Activated CD8-positive, alpha-beta memory T cell treated with anti-CD3 and anti-CD28 coated beads for 4 hours (primary cell): ENCODE measurements at places on chromosomes 11 and 22.

DNA sequence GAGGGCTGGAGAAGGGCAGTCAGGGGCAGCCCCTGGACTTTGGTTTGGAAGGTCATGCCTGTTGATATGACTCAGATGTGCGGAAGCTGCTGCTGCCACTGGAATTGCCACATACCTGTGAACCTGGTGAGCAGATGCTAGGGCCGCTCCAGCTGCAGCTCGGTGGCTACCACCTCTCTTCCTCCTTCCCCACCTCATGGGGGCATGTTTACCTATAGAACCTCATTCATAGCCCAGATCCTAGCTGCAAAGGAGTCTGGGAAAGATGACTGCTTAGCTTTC is 17.5 kb upstream of the TSPAN18 start:
- no peak for DNase-seq

- no peak for DNase-seq
Measured at GRCh38 chr22:49183826-49184216, 643.9 kb downstream of the BRD1 start.

DNA sequence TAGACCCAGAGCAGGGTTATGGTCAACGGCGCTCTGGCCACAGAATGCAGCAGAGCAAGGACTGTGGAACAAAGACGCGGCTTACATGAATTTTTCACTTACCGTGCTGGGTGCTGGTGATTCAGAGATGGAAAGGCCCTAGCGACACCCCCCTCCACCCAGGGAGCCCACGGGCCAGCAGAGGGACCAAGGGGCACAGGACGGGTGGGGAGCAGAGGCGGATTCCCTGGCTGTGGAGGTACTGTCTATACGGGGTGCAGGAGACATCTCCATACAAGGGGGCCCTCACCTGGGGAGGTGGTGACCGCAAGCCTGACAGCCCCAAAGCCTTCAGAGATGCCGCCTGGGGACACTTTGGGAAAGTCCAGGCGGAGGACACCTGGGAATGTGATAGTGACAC is 1.1 kb upstream of the SEPTIN5 start:
- no peak for DNase-seq

DNA sequence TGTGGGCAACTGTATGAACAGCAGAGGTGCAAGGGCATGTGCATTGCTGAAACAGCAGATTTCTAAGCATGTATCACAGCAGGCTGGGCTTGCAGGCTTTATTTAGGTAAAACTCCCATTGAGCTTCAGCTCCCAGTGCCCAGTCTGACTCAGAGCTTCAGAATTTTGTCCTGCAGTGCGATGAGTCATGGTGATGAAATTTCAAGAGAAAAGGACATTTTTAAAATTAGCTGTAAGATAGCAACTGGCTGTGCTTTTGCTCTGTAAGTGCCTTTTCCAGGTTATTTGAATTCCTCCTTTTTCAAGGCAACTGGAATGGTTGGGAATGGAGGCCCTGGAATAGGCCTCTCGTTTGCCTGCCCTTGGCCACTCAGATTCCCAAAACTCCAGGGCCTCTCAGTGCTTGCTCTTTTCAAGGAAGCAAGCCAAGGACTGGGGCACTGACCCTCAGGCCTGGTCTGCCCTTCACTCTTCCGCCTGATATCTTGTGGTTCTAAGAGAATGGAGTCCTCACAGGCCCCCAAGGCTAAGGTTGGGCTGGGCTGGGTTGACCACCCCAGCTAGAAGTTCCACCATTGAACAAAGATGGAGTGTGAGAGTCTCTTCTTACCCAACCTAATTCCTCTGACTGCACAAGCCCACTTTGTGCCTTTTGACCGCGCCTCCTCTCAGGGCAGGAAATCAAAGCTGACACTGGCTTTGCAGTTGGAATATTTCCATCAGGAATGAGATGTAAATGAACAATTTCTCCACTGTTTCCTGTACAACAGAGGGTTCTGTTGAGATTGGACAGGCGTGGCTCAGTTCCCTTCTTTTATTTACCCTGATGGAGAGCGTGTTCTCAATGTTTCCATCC is 59.5 kb upstream of the PRSS23 start:
- no peak for DNase-seq

- peak; percentile 54 for DNase-seq
Measured at GRCh38 chr11:1889224-1889930, 2.3 kb downstream of the PRR33 start.
